ENCODE measurements at places on chromosomes 4 and X.

DNA sequence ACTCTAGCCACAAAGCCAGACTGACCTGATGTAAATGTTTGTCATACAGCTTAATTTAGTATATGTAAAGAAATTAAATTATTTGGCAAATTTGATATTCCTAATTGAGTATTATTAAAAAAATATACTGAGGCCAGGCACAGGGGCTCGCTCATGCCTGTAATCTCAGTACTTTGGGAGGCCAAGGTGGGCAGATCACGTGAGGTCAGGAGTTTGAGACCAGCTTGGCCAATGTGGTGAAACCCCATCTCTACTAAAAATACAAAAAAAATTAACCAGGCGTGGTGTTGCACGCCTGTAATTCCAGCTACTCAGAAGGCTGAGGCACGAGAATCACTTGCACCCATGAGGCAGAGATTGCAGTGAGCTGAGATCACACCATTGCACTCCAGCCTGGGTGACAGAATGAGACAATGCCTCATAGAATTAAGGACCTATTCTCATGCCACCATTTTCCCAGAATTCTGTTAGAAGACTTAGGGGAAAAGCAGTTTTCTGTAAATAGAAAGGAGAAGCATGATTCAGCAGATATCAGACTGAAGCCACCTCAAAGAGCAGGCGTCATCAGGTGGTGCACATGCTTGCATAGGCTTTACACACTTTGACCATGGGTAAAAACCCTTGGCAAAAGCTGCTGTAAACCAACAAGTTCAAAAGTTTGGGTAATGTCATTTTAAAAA lies 6.1 kb downstream of the UBQLN2 start:
- DNase-seq, result no peak

- no peak for DNase-seq
These were observed 21.4 kb downstream of the PTPN13 start for GRCh38 chr4:86615501-86615900.

GRCh38 chr4:3384391-3384770 lies 57.4 kb upstream of the HGFAC start:
- DNase-seq, result no peak

GRCh38 chr4:172596206-172596605 lies 572.4 kb upstream of the GALNT7 start:
- DNase-seq, result no peak

DNA sequence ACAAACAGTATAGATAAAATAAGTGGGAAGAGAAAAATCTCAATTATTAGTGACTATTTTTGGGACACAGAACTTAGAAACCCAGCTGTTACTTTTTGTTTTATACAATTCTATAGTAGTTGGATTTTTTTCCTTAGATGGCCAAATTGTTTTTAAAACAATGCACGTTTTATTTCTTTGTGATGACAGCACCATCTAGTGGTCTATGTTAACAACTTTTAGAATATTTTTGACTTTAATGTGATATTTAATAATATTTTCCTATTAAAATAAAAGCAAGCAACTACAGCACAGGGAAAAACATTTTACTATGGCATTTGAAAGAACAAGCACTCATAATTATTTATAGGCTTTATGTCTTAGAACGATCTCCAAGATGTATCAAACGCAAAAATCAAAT lies 5.6 kb upstream of the SMIM31 start:
- DNase-seq, result no peak

- DNase-seq, result no peak
These were observed 84.6 kb upstream of the TRIM2 start for GRCh38 chr4:153119626-153120025.

- no peak for DNase-seq
These were observed 1056.0 kb downstream of the STIM2 start for GRCh38 chr4:27916452-27917184.

DNA sequence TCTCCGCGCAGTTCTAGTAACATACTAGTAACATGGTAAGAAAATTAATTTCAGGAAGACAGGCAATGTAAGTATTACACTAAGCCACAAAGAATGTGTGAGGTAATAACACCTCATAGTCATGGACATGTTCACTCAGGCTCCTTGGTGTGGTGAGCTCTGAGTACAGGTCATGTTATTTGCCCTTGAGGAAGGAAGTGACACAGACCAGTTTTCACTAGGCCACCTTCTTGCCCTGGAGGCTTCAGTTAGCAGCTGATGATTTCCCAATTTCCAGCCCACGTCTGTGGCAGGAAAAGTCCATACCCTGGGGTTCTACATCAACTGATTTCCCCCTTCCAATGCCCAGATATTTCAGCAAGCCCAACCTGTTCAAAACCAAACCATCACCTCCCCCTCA lies 6.7 kb downstream of the APOO start:
- no peak for DNase-seq

- DNase-seq, result no peak
These were observed 23.1 kb upstream of the VCX2 start for GRCh38 chrX:8194216-8194615.

GRCh38 chrX:107978707-107979307 lies 3.4 kb downstream of the TEX13B start:
- DNase-seq, result no peak

- no peak for DNase-seq
These were observed 410.3 kb upstream of the RASGEF1B start for GRCh38 chr4:81881855-81882621.

DNA sequence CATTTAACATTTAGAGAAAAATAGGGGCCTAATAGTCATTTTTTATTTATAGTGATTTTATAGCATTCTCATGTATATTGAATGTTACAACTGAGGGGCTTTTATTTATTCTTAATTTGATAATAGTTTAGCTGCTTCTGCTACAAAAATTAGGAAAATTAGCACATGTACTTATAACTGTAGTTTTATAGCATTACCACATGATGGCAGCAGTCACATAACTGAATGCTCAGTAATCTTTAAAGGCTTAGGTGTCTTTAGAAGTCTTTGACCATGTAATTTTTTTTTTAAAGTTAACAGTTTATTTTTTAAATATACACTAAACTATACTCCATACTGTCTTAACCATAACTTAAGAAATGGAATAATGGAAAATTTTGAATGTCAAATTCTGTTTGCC lies 136.6 kb downstream of the STAG2 start:
- no peak for DNase-seq

- DNase-seq, result no peak
These were observed 114.2 kb upstream of the TBC1D9 start for GRCh38 chr4:140870427-140870826.

GRCh38 chr4:69360271-69360670 lies 80.0 kb downstream of the UGT2B28 start:
- no peak for DNase-seq

DNA sequence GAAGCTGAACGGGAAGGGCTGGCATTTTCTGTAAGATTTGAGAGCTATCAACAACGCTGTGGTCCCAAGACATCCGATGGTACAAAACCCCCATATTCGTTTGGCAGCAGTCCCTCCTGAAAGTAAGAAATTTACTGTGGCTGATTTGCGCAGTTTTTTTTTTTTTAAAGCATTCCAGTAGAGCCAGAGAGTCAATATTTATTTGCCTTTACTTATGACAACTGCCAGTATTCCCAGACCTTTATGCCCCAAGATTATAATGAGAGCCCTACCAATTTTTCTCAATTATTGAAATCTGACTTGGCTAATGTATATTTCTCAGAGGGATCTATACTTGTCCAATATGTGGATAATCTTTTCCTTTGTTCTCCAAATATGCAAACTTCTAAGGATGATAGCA lies 157.5 kb upstream of the SPIN4 start:
- DNase-seq, result no peak

- DNase-seq, result no peak
These were observed 473.0 kb downstream of the FAT4 start for GRCh38 chr4:125787707-125788106.

DNA sequence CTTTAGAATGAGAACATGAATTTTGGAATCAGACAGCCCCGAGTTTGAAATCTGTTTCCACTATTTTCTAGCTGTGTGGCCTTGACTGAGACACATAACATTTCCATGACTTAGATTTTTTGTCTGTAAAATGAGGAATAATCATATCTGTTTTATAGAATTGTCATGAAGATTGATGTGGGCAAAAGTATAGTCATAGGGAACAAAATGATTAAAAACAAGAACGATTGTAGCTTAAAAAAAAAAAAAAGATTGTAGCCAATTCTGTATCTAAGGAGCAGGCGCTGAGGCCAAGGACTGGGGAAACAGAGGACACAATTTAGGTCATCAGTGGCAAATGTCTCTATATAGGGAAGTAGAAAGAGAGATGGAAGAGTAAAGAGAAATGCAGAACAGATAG lies 201.6 kb upstream of the C1QTNF7 start:
- DNase-seq, result no peak

DNA sequence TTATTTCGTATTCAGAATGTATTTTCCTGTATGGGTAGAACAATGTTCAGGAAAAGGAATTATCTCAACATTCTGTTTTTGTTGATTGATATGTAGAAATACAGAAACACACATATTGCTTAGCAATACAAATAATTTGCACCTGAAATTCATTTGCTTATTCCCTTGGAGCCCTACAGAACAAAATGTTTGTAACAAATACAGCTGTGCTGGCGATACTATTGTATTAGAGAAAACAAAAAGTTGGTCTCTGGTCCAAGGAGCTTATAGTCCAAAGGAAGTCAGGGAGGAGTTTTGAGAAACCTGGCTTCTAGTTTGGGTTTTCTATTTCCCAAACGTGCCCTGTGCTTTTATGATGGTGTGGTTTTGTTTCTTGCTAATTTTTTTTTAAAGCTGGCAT lies 37.8 kb upstream of the CAPN6 start:
- DNase-seq, result no peak

GRCh38 chrX:47690175-47690574 lies 31.2 kb upstream of the UXT start:
- no peak for DNase-seq

- no peak for DNase-seq
These were observed 156.0 kb downstream of the DCLK2 start for GRCh38 chr4:150234246-150234645.

GRCh38 chr4:76601791-76602190 lies 166.8 kb downstream of the SHROOM3 start:
- no peak for DNase-seq

DNA sequence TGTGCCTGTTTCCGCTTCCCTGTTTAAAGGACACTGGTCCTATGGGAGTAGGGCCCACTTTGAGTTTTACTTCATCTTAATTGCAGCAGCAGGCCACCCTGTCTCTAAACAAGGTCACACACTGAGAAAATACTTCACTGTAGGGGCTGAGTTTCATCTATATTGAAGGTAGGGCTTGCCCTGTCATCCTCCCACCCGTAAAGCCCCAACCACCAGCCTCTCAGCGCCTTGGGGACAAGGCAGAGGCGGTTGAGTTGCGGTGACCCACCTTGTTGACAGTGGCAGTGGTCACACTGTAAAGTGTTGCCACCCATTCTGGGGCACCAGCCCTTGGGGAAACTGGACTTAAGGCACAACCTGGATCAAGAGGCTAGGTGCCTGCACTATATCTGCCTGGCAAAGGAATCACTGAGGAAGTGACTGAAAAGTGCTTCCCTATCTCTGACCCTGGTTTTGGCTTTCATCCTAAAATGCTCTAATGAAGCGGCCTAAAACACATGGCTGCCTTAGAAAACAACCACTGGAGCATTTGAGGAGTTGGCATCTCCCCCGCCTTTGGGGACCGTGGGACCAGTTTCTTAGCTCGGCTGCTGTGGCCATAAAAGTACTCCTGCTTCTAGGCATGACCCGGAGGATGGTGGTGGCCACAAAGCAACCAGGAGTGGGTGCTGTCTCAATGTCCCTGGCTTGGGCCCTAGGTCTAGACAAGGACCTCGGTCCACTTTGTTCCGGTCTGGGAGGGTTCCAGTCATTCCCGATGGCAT lies 7.8 kb upstream of the WDR1 start:
- DNase-seq, result no peak

DNA sequence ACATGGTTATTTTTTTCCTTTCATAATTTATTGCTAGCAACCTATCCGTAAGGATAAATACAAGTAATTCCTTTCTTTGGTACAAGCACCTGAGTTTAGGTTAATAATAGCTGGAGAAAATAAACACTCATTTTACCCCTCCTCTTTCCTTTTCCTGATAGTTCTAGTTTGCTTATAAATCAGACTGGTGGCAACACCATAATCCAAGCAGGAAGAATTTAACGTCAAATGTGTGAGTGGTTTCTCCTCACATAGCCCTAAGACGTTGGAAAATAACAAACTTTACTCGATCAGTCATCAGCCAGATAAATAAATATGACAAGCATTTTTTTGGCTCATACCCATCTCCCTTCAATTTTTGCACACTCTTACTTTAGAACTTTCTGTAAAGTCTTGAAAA lies 190.3 kb upstream of the FAM241A start:
- no peak for DNase-seq

GRCh38 chr4:73434311-73434710 lies 1.7 kb upstream of the AFP start:
- DNase-seq, result no peak

DNA sequence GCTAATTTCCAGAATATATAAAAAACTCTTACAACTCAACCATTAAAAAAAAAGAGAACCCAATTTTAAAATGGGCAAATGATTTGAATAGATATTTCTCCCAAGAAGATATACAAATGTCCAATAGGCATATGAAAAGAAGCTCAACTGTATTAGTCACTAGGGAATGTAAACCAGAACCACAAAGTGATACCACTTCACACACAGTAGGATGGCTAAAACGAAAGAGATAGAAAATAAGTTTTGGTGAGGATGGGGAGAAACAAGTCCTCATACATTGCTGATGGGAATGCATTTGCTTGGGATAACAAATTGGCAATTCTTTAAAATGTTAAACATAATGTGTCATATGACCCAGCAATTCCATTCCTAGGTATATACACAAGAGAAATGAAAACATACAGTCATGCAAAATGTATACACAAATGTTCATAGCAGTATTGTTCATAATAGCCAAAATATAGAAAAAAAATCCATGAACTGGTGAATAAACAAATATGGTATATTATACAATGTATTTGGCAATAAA lies 5.7 kb downstream of the TCEAL3 start:
- no peak for DNase-seq

DNA sequence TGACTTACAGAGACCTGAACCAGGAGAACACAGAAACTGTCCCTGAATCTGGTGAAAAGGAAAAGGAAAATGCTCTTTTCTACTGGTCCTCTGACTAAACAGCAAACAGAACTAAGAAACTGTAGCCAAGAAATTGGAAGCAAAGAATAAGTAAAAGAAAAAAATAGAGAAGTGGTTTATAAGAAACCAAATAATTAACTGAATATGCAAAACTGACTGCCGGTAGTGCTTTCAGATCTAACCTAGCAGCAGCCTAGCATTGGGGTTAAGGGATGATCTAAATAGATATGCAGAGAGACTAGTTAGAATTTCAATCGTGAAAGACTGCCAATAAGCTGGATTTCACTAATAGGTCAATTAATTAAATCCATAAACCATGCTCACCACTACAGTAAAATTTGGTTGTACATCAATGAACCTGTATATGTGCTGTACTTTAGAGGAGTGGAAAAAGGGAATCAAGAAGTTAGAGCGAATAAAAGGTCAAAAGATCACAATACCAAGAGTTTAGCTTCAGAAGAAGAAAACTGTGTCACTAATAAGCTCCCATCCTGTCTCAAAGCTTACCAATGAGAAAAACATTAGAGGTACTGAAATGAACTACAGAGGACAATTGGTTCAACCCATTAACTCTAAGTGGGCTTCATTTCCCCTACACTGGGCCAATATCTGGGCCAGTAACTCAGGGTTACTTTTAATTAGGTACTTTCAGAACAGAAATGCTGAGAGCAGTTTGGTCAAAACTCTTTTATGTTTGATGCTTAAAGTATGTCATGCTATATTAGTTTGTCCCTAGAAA lies 53.6 kb downstream of the KLHL13 start:
- no peak for DNase-seq
